Smooth muscle cell of trachea (primary cell): ENCODE measurements at places on chromosomes 2 and 18. TPM values are rescaled to one million over a fixed set of nuclear protein-coding genes. Genes with fewer than 3 reads are reported as not detected.

Gene MAP3K19
- not detected in 2 replicates for total RNA-seq

Gene FAM110C
- total RNA-seq, result under 0.01 TPM in 1 of 2 replicates, not detected in the other

Gene TAF1B
- total RNA-seq, result 28.0 and 40.3 TPM in 2 replicates

Gene TIGD1
- total RNA-seq, result 3.0 and 3.2 TPM in 2 replicates

Gene IL36B
- total RNA-seq, result not detected in 2 replicates

Gene KCTD1
- total RNA-seq, result 9.0 and 9.6 TPM in 2 replicates

Gene MARCO
- total RNA-seq, result not detected in 2 replicates

Gene TRABD2A
- 13.8 and 17.5 TPM in 2 replicates for total RNA-seq

Gene RNU2-63P
- not detected in 2 replicates for total RNA-seq

Gene SERPINB2
- 2.6 and 6.5 TPM in 2 replicates for total RNA-seq

Gene FZD7
- total RNA-seq, result 17.0 and 82.4 TPM in 2 replicates

Gene RAB27B
- total RNA-seq, result 1.0 and 2.0 TPM in 2 replicates

Gene DCAF17
- 20.7 and 20.8 TPM in 2 replicates for total RNA-seq
